ENCODE measurements at places on chromosomes 7 and 10.
A peak's percentile ranks its signal among the peaks of the same experiment; 100 is the strongest.

DNA sequence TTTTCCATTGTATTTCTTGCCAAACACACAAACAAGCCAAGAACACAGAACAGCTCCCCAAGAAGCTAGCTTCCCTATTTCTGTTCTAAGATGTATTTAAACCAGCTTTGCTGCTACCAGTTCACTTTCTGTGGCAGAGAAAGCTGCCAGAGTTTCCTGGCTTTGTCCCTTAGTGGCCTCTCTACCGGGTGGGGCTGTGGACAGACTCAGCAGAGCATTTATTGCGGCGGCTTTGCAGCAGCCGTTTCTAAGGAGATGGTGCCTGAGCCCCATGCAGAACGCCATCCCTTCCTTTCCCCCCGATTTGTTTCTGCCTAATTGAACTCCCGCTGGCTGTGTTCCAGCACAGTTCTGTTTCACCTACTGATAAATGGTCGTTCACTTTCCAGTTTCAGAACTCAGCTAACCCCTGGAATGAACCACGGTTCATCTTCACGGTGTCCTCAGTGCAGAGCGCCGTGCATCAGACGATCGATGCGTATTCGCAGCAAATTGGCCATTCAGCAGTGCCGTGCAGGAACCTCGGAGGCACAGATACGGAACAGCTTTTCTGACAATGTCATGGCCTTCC is 33.8 kb upstream of the SFMBT2 start:
- DNase-seq, result no peak

- DNase-seq, result no peak
Measured at GRCh38 chr10:58724781-58725180, 212.1 kb downstream of the BICC1 start.

DNA sequence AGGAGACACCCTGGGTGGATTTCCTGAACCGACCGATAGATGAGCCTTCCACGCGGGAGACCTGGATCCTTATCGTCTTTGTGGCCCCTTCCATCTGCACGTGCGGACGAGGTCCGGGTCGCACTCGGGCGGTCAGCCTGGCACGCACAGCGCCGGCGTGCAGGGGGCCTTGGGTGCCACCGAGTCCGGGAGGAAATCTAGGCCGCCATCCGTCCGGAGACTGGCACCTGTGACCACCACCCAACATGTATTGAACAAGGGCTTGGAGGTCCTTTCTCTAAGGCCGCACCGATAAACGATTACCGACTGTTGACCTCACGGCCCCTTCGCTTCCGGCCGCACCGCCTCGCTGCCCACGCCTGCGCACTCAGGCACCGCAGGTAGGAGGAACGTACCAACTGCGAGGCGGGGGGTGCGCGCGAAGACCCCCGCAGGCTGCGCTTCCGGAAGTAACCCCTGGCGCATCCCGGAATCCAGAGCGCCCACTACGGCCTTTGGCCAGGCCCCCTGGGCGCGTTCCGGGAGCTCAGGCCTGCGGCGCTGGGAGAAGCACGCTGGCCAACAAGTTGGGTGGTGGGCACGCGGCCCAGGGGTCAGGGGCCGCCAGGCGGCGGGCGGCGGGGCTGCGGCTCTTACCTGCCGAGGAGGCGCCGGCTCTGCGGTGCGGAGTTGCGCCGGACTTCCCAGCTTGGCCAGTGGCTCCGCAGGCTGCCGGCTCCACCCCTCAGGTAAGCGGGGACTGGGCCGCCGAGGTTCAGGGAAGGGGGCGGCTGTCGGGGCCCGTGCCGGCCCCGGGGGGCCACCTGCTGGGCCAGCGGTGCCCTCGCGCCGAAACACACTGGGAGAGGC is at the start of the genes ACTR3C and LRRC61:
Gene ACTR3C (minus strand): TSS at position 713 of the 849 bp plus-strand sequence. CDS start 28,249 bp downstream, outside the sequence.
Gene LRRC61 (plus strand): TSS at position 523 of the 849 bp plus-strand sequence. CDS start 13,507 bp downstream, outside the sequence.
- peak; percentile 43 for DNase-seq

DNA sequence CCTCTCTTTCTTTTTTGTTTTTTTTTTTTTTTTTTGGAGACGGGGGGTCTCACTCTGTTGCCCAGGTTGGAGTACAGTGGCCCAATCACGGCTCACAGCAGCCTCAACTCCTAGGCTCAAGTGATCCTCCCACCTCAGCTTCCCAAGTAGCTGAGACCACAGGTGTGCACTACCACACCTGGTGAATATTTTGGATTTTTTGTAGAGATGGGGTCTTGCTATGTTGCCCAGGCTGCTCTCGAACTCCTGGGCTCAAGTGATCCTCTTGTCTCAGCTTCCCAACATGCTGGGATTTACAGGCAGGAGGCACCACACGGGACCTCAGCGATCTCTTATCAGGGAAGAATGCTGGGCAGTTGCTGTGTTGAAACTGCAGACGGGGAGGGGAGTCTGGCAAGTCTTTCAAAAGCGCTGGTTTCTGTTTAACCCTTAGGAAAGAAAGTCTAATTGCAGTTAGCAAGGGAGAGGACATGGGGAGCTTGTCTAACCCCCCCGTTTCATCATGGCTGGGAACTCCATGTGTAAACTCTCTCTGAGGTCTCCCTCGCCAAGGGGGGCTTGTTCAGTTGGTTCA is 39.6 kb upstream of the LMTK2 start:
- peak; percentile 53 for DNase-seq

DNA sequence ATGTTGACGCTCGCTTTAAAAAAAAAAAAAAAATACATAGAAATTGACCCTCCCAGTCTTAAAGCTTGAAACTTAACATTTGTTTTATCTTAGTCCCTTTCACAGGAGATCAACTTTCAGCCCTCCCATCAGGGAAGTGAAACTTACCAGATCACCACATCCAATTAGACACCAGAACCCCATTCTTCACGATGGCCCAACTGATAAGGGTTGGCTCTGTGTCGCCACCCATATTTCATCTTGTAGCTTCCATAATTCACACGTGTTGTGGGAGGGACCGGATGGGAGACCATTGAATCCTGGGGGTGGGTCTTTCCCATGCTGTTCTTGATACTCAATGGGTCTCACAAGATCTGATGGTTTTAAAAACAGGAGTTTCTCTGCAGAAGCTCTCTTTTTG is 629.4 kb upstream of the KCND2 start:
- no peak for DNase-seq

- DNase-seq, result no peak
Measured at GRCh38 chr7:63080406-63080805, 918.2 kb upstream of the ZNF722 start.

- no peak for DNase-seq
Measured at GRCh38 chr10:13161857-13162271, 506 bp downstream of the MCM10 start.

Data from NCI-H226 (cell line).